ENCODE measurements at places on chromosomes 7 and 10.

DNA sequence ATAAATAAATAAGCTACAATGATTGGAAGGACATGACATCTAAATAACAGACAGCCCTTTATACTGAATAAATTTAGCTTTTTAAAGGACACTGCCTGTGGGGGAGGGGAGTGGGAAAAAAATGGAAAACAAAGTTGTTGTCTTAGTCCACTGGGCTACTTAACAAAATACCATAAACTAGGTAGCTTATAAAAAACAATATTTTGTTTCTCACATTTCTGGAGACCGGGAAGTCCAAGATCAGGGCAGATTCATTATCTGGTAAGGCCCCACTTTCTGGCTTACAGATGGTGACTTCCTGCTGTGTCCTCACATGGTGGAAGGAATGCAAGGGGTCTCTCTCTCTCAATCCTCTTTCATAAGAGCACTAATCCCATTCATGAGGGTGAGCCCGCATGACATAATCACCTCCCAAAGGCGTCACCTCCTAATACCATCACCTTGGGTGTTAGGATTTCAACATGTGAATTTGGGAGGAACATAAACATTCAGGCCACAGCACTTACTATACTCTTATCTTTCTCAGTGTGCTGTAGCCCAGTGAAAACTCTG, 43.0 kb downstream of the DNAJC12 start:
- no peak for DNase-seq

GRCh38 chr10:85888004-85888403, 478.6 kb downstream of the GRID1 start:
- DNase-seq, result no peak

- DNase-seq, result peak; percentile 64
Observed at GRCh38 chr7:136687693-136688322, 180.6 kb upstream of the CHRM2 start.

GRCh38 chr7:105154084-105154483, 140.1 kb downstream of the KMT2E start:
- no peak for DNase-seq

GRCh38 chr10:30990351-30990750, 41.3 kb downstream of the ZNF438 start:
- DNase-seq, result no peak
